ENCODE measurements at places on chromosomes 4 and X.
A peak's percentile ranks its signal among the peaks of the same experiment; 100 is the strongest.

GRCh38 chrX:14690553-14690952, 161.2 kb downstream of the GLRA2 start:
- no peak for DNase-seq

DNA sequence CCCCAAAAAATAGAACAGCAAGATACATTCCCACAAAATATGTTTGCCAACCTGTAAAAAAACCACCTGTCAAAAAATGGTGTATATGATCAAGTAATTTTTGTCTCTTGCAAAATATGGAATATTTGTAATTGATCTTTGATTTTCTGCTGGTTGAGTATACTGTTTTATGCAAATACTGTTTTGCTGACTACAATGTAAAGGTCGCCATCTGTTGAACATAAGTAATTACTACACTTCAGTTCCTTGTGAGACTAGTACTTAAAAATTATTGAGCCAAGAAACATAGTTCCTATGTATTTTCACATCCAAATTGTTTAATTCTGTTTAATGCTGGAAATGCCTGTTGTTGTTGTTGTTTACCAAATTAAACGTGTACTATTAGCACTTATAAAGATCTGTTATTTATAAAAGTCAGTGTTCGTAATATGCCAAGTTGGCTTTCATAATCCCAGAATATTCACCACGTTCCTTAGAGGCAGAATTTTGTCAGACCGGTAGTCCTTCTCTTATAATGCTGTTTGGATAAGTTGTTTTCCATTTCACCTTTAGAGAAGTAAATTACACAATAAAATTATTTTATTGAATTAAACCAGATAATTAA, 144.2 kb downstream of the PDLIM5 start:
- no peak for DNase-seq

DNA sequence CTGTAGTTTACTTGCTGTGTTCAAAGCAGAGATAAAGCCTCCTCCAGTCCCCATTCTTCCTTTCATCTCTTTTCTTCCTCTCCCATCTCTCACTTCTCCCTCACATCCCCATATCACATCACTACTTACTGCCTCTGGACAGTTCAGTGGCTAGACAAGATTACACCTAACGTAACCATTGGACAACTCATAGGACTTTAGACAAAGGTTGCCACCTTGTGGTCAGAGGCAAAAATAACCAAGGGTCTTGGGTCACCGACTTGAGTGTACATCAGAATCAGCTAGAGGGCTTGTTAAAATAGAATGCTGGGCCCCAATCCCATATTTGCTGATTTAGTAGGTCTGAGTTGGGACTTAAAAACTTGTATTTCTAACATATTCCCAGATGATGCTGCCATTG, 109.3 kb upstream of the DGKK start:
- DNase-seq = peak; percentile 0

GRCh38 chr4:87843936-87844335, 11.2 kb downstream of the MEPE start:
- no peak for DNase-seq

DNA sequence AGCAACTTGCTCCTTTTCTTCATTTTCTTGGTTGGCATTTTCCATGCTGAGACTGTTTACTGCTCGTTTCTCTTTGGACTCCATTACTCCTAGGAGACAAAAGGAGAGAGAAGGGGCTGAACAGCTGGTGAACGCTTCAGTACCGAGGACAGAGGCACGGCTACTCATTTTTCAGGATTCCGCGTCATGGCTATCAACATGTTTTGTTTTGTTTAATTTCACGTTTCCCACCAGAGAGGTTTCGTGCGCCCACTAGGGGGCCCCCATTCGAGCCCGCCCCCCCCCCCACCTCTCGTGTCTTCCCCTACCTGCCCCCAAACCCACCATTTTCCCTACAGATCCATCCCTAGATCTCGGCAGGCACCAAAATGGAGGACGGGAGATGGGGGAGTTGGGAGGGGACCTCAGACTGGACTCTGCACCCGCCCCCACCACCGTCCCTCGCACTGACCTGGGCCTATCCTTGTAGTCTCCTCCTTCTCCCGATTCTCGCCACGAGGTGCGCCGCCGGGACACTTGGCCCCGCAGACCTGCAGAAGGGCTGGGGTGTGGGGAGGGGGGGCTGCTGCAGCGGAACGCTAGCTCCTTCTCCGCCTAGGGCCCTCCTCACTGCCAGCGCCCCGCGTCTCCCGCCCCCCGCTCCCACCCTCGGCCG, 653 bp downstream of the BEX1 start:
- DNase-seq = no peak

GRCh38 chr4:26457412-26457811, 32.9 kb downstream of the CCKAR start:
- no peak for DNase-seq

DNA sequence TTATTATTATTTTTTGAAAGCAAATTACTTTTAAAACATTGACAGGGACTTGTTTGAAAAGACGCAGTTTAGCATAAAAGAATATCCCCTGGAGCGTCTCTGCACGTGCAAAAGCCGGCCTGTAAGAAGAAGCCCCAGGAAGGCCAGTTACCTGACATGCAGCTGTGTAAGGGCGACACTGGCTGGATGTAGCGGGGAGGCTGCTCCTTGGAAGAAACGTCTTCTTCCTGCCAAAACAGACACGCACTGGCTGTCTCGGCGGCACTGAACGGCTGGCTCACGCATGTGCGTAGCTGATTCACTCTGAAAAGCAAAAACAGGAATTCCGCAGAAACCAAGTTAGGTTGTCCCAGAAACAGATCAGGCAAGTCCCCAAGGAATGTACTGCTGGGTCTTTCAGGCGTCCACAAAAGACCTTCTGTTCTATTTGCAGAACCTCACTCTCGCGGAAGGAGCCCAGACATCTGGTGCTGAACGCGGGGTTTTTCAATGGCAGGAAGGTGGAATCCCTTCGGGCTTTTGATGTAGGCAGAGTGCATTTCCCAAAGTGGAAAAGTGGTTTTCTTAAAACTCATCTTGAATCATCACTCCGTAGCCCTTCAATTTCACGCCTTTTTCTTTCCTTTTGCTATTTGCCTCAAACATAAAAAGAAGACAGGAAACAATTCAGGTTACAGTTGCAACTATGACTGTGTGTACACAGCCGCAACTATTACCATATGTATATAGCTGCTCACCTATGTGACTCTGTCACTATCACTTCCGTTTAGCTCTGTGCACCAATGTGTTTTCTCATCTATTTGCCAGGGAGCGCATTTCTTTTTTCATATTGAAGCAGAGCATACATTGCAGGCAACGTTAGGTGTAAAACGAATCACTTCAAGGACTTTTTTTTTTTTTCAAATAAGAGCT, 38.1 kb upstream of the ARSH start:
- no peak for DNase-seq

- no peak for DNase-seq
These were observed 353.3 kb upstream of the GNPDA2 start for GRCh38 chr4:45079616-45080015.

Data from activated CD4-positive, CD25-positive, alpha-beta regulatory T cell treated with anti-CD3 and anti-CD28 coated beads, Interleukin-2, amount 50 U/mL, for 16 hours (primary cell).